A549 treated with AZD2906 at 1 μM for 4 hours (cell line): ENCODE measurements at places on chromosomes 12 and 14. TPM values are rescaled to one million over a fixed set of nuclear protein-coding genes. Genes with fewer than 3 reads are reported as not detected.

Gene KLRK1
- 0.18 TPM in 1 of 5 replicates, not detected in the others for total RNA-seq

Gene NOVA1
- total RNA-seq = 3.4 to 4.7 TPM (median 3.9 TPM) in 5 replicates

Gene USP15
- 28.1 to 34.3 TPM (median 28.3 TPM) in 5 replicates for total RNA-seq

Gene KRT73
- not detected in 5 replicates for total RNA-seq

Gene TEX52
- total RNA-seq = not detected in 5 replicates
